Stimulated activated CD4-positive, alpha-beta T cell treated with anti-CD3 and anti-CD28 coated beads, Interleukin-4, amount 100 ng/mL, for 24 hours (primary cell): ENCODE measurements at places on chromosomes 3 and 15.

- DNase-seq, result no peak
Observed at GRCh38 chr3:115286529-115287197, 139.6 kb upstream of the ZBTB20 start.

GRCh38 chr3:47348411-47349154, 32.2 kb upstream of the PTPN23 start:
- no peak for DNase-seq

- DNase-seq, result no peak
Observed at GRCh38 chr15:47998619-47999019, 122.2 kb upstream of the SLC24A5 start.

GRCh38 chr3:36175916-36176461, 204.3 kb upstream of the STAC start:
- no peak for DNase-seq
